Heart left ventricle (tissue), 16 donors: ENCODE measurements at places on chromosomes 13 and 19. TPM values are rescaled to one million over a fixed set of nuclear protein-coding genes. Genes with fewer than 3 reads are reported as not detected.

Gene SSC5D
- 1.4 TPM for polyA plus RNA-seq

GRCh38 chr19:7497292-7497691 is 8.5 kb upstream of the PEX11G start:
- DNase-seq = peak; percentile 38

- no peak for DNase-seq
These were observed 24.4 kb downstream of the CERS1 start for GRCh38 chr19:18871543-18871942.

- peak; percentile 62 for DNase-seq
These were observed 2.6 kb downstream of the PCDH17 start for GRCh38 chr13:57633950-57634838.

- DNase-seq = no peak
These were observed 27.4 kb downstream of the CCL25 start for GRCh38 chr19:8079988-8080387.
